CD4-positive, alpha-beta T cell treated with Interleukin-15 for 1 hour (primary cell): ENCODE measurements at places on chromosomes 6 and 20.

DNA sequence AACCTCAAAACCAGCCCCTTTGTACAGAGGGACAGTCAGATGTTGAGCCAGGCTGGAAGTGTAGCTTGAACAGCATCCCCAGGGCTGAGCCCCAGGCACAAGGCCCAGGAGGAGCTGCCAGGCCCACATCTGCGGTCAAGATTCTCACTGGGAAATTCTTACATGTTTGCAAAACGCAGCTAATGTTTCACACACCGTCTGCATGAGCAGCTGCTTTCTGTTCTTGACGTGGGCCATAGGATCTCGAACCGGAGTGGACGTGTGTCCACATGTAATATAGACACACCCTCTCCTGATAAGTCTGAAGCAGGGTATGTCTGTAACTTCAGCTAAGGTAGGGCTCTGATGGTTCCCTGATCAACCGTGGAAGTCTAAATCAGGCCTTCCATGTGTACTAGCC is 41.3 kb upstream of the TRAF3IP2 start:
- no peak for DNase-seq

GRCh38 chr6:108544606-108545005 is 16.1 kb upstream of the FOXO3 start:
- DNase-seq, result no peak

- DNase-seq, result no peak
These were observed 150.7 kb upstream of the SGK1 start for GRCh38 chr6:134468633-134469032.

GRCh38 chr6:125203395-125203794 is 49.8 kb downstream of the TPD52L1 start:
- DNase-seq, result no peak

DNA sequence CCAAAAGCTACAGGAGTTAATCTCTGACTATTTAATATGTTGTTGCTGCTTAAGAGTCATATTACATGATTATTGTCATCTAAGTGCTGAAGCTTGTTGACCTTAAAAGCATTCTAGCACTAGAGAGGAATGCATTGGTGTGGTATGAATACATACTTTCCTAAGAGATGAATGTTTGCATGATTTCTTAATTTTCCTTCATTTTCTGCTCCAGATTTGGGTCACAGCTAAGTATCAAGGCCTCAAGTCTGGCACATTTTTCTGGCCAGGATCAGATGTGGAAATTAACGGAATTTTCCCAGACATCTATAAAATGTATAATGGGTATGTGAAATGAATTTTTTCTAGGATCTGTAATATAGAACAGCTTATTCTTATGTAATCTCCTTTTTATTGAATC is 53.6 kb downstream of the ENPP1 start:
- no peak for DNase-seq

DNA sequence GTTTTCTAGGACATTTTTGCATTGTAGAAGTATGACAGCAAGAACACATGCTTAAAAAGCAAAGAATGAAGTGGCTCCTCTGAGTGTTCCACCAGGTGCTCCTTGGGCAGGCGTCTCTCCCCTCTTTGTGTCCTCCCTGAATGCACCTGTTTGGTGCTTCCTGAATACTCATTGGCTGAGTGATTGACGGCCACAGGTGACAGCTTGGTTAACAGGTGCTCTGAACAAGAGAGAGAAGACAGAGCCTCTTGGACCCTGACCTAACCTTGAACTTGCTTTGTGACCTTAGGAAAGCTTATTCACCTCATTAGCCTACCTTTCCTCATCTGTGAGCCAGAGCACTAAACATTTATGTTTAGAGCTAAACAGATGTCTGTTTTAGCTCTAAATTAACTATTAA is 93.7 kb downstream of the TULP4 start:
- DNase-seq, result no peak

- DNase-seq, result no peak
These were observed 16.7 kb upstream of the BLCAP start for GRCh38 chr20:37544386-37544785.

DNA sequence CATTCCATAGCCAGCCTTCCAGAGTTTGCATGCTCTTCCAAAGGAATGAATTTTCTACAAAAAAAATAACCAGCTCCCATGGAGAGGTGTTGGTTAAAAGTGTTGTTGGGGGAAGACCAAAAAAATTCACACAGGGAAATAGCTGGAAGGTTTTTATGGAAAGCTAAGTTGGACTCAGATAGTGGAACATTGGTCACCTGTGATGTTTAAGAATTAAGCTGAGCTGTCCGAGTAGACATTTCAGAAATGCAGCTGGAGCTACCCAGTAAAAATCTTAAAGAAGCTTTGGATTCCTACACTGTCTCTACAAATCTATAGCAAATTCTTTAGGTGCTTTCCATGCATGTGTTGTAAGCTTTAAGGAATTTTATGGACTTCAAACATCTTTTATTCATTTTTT is 155.5 kb downstream of the THBS2 start:
- DNase-seq, result no peak

- no peak for DNase-seq
These were observed 47.7 kb downstream of the SPATA2 start for GRCh38 chr20:49867453-49868215.

- DNase-seq, result no peak
These were observed 74.3 kb downstream of the ARID1B start for GRCh38 chr6:156851454-156851921.

DNA sequence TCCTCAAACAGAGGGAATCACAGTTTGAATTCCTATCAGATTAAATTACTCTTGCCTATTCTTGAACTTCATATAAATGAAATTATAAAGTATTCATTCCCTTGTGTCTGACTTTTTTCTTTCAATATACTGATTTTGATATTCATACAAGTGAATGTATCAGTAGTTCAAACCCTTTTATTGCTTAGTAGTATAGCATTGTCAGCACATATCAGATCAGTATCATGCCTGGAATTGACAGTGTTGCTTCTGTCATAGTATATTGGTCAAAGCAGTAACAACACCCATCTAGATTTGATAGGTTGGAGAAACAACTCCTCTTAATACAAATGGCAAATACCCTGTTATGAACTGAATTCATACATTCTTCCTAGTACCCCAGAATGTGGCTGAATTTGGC is 89.1 kb upstream of the SLC35F1 start:
- no peak for DNase-seq

- no peak for DNase-seq
These were observed 27.9 kb downstream of the TXNDC5 start for GRCh38 chr6:7882505-7883257.

DNA sequence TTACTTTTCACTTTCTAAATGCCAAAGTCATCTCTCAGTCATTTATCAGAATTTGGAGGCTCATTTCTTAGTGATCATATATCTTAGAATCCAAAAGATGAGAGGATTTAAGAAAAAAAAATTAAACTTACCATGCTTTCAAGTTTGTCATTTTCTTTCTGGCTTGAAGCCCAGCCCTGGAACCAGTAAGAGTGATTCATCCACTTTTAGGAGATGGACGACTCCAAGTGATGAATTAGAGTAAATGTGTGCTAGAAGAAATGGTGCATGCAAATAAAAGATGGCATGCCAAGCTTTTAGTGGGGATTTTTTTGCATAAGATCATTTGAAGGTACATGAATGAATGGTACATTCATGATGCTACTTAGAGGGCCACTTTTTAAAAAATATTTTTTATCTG is 20.1 kb downstream of the PLCB1 start:
- no peak for DNase-seq

DNA sequence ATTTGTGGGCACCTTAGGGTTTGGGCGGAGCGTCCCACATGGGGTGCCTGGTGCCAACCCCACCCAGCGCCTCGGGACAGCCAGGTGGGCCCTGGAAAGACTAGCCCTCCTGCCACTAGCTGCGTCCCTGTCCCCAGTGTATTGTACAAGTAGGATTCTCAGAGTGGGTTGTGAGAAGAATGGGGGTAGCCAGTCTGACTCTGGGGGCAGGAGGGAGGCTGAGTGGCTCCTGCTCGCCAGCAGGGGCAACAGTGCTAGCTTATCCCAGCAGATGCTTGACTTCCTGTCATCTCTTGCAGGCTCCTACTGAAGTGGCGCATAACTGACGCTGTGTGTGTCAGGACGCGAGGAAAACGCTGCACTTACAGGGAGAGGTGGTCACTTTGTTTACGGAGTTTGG is 9.3 kb downstream of the PSMA7 start:
- DNase-seq, result no peak

GRCh38 chr6:114344971-114345275 is 2.1 kb upstream of the HS3ST5 start:
- DNase-seq, result no peak

DNA sequence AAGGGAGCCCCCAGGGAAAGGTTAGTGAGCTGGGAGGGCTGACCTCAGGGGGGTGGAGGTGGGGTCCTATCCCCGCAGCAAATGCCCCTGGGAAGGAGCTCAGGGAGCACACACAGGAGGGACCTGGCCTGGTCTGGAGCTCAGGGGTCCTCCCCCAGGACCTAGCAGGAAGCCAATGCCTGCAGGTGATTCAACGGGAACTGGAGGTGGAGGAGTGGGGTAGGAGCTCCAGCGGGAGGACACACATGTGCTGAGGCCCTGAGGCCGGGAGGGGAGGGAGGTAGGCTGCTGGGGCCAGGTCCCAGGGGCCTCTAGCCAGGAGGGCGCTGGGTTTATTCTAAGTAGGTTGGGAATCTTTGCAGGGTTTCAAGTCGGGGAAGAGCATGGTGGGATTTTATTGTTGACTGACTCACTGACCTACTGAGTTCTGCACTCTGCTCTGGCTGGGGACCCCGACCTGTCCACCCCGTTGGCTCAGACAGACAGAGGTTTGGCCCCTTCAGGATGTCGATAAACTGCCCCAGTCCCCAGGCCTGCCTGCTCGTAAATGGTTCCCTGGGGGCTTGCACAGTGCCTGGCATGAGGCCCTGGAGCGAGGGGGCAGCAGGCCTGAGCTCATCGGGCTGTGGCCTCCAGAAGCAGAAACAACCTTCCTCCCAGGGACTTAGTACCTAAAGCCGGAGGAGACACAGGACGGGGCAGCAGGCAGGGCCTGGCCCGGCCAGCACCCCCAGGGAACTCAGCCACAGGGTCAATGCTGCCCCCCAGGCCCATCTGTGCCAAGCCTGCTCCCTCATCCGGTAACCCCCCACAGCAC is 62.3 kb downstream of the RIPOR3 start:
- no peak for DNase-seq

DNA sequence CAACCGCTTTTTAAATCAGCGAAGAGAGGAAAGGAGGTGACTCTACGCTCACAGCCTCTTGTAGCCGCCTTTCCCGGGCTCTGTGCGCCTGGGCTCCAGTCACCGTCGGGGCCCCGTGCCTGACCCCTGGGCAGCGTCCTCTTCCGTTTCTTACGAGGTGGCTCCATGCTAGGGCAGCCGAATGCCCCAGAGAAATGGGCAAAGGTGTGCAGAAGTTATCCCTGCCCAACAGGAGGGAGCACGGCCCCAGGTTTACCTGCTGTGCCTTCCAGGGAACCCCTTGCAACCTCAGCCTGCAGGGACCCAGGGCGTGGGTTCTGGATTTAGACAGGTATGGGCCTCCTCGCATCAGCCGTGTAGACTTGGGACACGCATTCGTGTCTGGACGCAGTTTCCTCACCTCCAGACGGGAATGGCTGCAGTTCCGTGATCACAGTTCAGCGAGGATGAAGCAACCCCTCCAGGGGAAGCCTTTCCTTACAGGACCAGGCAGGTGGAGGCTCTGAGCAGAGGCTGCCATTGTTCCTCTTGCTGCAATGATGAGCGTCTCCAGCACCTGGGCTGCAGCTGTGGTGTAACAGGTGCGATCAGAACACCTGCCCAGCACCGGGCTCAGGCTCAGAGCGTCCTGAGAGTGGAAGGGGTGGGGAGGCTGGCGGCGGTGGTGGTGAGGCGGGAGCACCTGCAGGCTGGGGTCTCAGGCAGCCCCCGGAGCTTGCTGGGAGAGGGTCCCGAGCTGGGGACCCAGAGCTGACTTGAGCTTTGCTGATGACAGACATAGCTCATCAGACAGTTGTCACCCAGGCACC is 81.3 kb upstream of the BHLHE23 start:
- peak; percentile 14 for DNase-seq

- DNase-seq, result no peak
These were observed 6.1 kb downstream of the C20orf173 start for GRCh38 chr20:35523298-35523888.

- no peak for DNase-seq
These were observed 6.1 kb upstream of the RWDD1 start for GRCh38 chr6:116564921-116565872.

- no peak for DNase-seq
These were observed 253.1 kb upstream of the SUPT3H start for GRCh38 chr6:45630801-45631200.

- no peak for DNase-seq
These were observed 131.0 kb upstream of the IFNGR1 start for GRCh38 chr6:137349856-137350830.

DNA sequence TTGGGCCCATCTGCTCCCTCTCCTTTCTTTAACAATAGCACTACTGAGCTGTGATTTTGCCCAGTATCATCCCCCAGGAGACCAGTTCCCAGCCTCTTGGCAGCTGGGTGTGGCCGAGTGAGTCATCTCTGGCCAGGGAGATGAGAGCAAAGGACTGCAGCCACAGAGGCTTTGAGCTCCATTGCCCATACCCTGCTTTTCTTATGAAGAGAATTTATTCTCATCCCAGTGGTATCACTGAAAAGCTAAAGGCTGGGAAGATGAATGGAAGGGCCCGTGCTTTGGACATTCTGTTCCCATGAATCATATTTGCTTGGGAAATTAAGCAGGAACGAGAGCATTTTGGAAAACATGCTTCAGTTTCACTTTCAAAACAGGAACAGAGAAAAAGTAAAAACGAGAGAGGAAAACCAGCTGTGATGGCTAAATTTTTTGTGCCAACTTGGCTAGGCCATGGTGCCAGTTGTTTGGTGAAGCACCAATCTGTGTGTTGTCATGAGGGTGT is 14.9 kb downstream of the CST3 start:
- no peak for DNase-seq

- peak; percentile 54 for DNase-seq
These were observed 207.9 kb downstream of the MYLK4 start for GRCh38 chr6:2542858-2543218.
